Mammary epithelial cell (primary cell): ENCODE measurements at places on chromosomes 11 and 22.

DNA sequence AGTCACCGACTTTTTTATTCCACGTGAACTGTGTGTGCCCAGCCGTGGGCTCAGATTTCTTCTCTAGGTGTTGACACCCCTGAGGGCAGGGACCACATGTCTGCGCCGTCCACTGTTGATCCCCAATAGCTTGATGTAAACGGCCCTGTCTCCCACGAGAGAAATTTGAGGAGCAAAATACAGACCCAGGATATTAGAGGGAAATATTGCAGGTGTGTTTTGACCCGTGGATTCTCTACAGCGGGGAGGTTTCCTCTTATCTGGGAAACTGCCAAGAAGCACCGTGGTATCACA lies 437.5 kb downstream of the TBC1D22A start:
- no peak for DNase-seq

DNA sequence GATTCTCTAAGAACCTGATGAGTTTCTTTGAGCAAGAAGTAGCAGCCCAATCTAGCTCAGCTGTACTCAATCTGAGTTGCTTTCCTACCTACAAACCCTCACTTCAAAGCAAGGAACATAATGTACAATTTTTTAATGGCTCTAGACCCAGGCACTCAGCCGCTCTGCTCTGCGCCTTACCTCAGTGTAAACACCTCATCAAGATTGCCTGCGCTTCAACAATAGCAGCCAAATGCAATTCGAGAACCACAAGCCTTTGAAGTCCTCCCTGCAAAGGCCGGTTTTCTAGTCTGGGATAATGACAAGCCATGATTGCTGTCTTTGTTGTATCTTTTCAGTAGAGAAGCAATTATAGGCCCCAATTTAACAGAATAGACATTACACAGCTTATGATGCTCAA lies 38.0 kb downstream of the JHY start:
- DNase-seq: no peak

DNA sequence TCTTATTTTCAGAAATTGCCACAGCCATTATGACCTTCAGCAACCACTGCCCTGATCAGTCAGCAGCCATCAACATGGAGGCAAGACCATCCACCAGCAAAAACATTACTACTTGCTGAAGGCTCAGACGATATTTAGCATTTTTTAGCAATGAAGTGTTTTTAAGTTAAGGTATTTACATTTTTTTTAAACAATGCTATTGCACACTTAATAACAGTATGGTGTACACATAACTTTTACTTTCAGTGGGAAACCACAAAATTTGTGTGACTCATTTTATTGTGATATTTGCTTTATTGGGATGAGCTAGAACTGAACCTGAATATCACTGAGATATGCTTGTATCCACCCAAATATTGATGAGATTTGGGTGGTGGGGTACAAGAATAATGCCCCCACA lies 110.9 kb downstream of the TSPAN18 start:
- DNase-seq: no peak

DNA sequence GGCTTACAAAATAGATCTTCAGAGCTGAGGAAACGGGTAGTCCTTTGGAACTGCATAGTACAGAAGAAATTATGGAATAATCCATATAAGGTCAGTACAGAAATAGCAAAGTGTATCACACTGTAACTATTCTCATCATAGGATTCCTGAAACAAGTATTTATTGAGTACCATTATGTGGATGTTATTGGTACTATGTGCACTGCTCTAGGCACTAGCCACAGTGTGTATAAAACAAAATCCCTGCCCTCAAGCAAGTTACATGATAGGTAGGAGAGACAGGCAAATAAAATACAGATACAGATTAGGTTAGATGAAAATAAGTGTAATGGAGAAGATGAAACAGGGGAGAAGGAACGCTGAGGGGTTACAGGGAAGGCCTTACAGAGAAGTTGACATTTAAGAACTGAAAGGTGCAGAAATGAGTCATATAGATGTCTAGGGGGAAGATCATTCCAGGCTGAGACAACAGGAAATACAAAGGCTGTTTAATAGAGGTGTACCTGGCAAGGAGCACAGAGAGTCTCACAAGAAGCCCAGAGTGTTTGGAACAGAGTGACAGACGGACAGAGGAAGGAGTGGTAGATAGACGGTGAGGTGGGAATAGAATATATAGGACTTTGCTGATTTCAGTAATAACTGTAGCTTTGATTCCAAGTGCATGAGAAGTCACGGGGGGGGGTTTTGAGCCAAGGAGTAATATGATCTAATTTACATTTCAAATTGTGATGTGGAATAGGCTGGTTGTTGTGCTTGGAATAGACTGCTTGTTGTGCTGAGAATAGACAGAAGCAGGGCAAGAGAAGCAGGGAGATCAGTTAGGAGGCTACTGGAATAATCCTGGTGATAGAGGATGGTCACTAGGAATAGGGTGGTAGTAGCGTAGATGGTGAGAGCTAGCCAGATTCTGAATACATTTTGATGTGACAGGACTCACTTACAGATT lies 13.7 kb downstream of the RNF141 start:
- DNase-seq: peak; percentile 69

DNA sequence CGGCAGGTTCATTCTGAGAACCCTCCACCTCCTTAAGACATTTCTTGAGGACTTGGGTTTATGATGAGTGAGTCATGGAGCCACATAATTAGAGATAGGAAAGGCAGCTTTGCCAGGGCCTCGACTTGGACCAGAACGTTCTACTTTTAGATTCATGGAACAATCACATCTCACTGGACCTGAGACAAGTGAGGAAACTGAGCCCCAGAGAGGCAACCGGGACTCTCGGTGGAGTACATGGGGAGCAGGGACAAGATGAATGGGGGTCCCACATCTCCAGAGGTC lies 59.5 kb downstream of the LINC01488 start:
- DNase-seq: no peak

- DNase-seq: peak; percentile 33
These were observed 39.8 kb downstream of the IL18BP start for GRCh38 chr11:72038491-72038890.

DNA sequence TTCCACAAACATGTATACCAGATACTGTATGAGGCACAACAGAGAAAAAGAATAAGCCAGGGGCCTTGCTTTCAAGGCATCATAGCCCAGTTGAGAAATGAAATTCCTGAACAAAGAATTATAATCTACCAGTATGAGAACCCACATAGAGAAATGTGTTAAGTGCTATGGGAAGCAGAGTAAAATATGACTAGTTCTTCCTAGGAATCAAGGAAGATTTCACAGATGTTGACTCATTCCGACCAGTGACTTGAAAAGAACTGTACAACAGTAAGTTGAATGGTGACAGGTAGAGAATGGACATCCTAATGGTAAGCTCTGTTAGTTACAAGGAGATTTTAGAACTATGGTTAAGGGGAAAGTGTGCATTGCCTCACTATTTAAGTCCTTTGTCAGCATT lies 102.6 kb downstream of the TRIM44 start:
- DNase-seq: no peak
